ENCODE measurements at places on chromosomes 4 and X.

- DNase-seq = no peak
Observed at GRCh38 chrX:122248681-122249080, 935.4 kb upstream of the GRIA3 start.

DNA sequence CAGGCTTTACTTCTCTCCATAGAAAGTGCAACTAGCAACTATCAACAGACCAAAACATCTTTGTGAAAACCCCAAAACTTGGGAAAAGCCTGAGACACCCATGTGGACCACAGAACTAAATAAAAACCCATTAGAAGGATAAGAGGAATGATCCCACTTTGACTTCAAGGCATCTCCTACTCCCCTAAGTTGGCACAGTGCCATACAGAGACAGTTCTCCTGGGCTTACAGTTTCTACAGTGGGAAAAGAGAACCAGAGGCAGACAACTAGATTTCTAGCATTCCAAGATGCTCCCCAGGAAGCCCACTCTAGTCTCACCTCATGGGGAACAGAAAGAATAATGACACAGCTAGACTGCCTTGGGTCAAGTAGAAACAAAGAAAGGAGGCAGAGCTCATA, 20.4 kb downstream of the TMLHE start:
- no peak for DNase-seq

DNA sequence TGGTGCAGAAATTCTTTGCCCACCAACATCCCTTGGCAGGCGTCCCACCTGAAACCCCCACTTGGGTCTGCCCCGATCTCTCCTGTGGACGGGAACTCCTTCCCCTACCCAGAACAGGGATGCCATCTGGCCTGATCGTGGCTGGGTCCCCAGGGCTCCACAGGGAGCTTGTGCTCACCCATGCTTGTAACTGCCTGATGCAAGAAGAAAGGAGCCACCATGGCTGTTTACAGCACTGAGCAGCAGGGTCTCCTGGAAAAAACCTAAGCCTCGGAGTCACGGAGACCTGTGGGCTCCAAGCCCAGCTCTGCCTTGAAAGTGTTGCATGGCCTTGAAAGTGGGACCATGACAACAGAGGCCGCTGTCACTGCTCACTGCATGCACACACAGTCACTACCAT, 101.5 kb upstream of the AFAP1 start:
- no peak for DNase-seq

DNA sequence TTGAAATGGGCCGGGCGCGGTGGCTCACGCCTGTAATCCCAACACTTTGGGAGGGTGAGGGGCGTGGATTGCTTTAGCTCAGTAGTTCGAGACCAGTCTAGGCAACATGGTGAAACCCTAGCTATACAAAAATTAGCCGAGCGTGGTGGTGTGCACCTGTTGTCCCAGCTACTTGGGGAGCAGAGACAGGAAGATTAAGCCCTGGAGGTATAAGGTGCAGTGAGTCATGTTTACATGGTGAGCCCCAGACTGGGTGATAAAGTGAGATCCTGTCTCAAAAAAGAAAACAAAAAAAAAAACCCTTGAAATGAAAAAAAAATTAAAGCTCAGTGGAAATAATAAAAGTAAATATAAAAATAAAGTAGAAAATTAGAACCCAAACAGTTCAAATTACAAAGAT, 6.9 kb upstream of the XAGE2 start:
- no peak for DNase-seq

GRCh38 chrX:76454456-76454927, 27.0 kb downstream of the MAGEE1 start:
- DNase-seq = no peak

DNA sequence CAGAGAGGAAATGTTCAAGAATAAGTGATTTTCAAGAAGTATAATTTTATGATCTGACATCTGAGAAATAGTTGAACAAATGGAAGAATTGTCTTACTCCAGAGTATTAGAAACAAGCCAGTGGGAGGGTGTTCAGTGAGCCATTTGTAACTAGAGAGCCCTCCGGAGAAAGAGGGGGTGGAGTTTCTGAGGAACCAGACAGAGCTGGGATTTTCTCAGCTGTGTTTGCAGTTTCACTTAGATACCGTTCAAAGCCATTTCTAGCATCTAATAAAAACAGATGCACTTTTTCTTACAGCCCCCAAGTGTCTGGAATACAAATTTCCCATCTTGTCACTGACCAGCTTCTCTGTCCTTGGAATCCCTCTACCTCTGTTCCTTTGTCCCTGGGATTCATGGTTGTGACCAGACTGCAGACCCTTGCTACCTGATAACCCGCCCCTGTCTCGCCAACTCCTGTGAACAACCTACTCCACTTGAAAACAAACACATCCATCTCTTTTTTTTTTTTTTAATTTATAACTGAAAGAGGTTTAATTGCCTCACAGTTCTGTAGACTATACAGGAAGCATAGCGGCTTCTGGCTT, 132.8 kb upstream of the KLF3 start:
- no peak for DNase-seq

DNA sequence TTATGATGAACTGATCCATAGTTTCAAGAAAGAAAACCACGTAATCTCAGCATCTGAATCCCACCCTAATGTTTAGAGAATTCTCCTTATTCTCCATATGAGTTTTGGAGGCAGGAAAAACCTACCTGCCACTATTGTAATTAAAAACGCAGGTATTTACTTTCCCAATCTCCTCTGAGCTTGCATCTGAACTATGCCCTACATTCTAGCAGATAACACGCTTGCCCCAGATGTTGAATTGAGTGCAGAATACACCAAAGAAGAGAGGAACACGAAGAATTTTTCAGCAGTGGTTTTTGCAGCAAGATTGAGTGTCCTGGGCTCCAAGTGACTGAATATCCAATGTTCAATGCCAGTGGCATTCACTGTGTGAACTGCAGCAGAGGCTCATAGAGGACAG, 182.4 kb downstream of the COX18 start:
- no peak for DNase-seq

- no peak for DNase-seq
Observed at GRCh38 chr4:2593003-2593402, 56.6 kb downstream of the FAM193A start.

GRCh38 chr4:15740764-15741404, 37.2 kb upstream of the CD38 start:
- no peak for DNase-seq

GRCh38 chr4:186722796-186723291, 812 bp downstream of the FAT1 start:
- DNase-seq = no peak

DNA sequence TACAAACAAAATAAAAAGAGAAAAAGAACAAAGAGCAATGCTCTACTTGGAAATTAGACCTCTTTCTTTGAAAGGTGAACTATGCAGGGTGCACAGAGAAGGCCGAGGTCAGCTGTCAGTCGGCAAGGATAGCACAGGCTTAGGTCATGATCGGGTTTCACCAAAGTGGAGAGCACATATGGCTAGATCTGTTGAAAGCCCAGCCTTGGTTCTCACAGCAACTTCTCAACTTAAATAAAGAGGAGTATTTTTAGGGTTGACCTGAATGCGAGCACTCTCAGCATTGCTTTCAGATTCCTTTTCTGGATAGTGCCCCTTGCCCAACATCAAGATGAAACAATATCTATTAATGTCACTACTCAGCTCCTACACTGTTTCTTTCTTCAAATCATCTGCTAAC, 122.9 kb upstream of the GPC4 start:
- DNase-seq = no peak

- no peak for DNase-seq
Observed at GRCh38 chr4:80370635-80371034, 35.1 kb downstream of the CFAP299 start.

- DNase-seq = no peak
Observed at GRCh38 chr4:102772738-102773340, 12.1 kb upstream of the MANBA start.

DNA sequence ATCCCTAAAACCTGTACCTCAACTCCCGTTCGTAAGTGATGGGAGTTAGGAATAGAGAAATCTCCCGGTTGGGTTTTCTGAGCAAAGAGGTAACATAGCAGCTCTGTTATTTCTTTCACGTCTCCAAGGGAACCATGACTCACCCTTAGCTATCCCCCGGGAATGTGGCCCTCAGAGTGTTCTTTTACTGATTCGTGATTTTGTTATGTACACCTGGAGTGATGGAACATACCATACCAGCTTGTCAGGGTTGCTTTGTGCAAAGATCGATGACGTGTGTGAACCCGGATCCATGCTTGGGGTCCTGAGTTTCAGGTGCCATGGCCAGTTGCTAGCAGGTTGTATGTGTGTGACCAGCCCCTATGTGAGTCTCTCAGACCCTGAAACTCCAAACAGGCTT, 52.6 kb downstream of the HPRT1 start:
- DNase-seq = no peak

DNA sequence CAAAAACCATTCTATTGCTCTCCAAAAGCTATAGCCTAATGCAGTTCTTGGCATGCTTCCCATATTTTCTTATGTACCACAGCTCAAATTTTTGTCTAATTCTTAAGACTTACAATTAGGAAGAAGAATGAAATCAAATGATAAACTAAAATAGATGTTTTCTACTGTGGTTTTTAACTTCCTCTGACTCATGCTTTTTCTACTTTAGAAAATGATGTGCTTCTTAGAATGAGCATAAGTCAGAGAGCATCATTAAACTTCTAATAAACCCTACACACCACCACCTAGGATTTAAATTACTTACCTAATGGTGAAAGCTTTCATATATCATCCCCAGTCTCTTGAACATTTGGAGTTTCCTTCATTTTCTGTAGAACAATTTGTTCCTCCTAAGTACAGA, 217.0 kb upstream of the NDST3 start:
- DNase-seq = no peak

DNA sequence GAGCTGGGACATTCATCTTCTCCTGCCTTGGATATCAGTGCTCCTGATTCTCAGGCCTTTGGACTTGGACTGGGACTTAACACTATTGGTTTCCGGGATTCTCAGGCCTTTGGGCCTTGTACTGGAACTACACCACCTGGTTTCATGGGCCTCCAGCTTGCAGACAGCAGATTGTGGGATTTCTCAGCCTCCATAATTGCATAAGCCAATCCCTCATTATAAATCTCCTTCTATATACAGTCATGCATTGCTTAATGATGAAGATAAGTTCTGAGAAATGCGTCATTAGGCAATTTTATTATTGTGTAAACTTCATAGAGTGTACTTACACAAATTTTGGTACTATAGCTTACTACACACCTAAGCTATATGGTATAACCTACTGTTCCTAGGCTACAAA, 8.9 kb upstream of the CCNG2 start:
- DNase-seq = no peak

GRCh38 chrX:135389243-135389642, 32.5 kb upstream of the SMIM10L2A start:
- DNase-seq = no peak

DNA sequence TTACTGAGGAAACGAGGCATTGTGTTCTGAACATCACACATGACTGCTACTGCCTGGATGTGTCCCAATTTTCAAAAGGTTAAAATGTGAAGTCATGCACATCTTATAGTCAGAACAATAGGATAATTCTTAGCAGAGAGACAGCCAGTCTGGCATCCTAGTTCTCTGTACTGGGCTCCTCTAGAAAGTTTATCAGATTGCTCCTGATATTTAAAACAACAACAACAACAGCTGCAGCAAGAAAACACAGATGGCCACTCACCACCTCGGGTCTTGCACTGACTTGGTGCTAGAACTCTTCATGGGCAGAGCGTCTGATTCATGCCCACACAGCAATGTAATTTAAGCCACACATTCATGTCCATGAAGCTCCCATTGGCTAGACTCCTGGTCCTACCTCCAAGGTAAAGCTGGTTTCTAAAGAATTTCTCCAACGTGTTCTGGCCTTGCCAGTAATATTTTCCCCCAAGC, 33.3 kb upstream of the SLC2A9 start:
- no peak for DNase-seq

GRCh38 chr4:38004062-38004461, 43.9 kb downstream of the PTTG2 start:
- no peak for DNase-seq

DNA sequence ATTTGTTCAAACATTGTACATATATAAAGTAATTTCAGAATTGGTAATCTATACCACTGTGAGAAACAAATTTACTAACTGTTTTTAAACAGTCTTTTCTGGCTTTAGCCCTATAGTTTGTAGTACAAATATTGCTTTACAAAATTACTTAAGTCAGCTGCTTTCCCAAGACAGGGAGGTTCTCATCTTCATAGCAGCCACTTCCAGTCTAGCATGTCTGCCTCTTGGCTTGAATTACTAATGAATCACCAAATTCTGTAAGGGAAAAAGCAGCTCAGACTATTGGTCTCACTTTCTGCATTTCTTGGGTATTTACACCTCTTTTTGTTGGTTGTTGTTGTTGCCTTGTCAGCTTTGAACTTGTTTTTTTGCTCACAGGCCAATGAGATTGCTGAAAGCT, 187.2 kb downstream of the NPFFR2 start:
- DNase-seq = no peak

GRCh38 chr4:911871-912490, 20.1 kb downstream of the GAK start:
- no peak for DNase-seq

DNA sequence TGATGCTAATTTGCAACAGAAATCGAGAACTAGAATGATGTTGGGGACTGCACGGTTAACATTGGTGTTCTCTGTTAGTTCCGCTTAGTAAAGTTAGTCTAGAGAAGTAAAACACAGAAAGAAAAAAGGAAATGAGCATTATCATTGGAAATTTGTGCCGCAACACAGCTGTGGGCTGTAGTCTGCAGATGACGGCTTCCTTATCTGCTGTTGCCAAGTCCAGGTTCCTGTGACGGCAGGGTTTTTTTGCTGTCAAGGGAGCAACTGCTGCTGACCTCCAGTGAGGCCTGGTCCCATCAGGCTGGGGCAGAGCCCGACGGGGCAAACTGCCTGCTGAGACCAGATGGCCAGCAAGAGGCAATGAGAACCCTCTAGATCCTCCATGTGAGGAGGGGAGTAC, 38.9 kb upstream of the PHEX start:
- DNase-seq = no peak

DNA sequence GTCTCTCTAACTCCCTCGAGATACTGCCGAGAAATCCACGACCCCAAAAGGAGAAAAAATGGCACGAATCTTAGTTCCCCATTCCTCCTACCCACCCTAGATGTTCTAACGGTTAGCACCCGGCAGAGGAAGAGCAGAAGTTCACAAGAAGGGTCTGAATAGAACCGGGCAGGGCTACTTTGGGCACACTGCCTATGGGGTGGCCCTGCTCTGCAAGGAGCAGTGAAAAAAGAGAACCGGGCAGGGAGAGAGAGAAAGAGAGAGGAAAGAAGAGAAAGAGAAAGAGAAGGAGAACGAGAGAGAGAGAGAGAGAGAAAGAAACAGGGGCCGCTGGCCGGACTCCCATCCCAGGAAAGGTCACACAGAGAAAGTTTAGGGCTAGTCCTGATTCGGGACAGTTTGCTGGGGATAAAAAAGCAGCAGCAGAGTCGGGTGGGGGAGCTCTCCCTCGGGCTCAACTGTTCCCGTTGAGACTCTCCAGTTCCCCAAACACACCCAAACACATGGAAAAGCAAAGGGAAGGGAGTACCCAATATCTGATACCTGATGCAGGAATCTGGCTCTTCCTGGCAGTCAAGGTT, 468 bp downstream of the GLA start:
- DNase-seq = no peak
